ENCODE measurements at places on chromosomes 16 and 17. TPM values are rescaled to one million over a fixed set of nuclear protein-coding genes. Genes with fewer than 3 reads are reported as not detected.

The ATP2A1 gene
- total RNA-seq = not detected

GRCh38 chr16:3183445-3184139 is 4.4 kb upstream of the OR1F1 start:
- DNase-seq = no peak

The KRT17 gene
- 165 TPM for total RNA-seq

The ZNF469 gene
- total RNA-seq = 2.2 TPM

DNA sequence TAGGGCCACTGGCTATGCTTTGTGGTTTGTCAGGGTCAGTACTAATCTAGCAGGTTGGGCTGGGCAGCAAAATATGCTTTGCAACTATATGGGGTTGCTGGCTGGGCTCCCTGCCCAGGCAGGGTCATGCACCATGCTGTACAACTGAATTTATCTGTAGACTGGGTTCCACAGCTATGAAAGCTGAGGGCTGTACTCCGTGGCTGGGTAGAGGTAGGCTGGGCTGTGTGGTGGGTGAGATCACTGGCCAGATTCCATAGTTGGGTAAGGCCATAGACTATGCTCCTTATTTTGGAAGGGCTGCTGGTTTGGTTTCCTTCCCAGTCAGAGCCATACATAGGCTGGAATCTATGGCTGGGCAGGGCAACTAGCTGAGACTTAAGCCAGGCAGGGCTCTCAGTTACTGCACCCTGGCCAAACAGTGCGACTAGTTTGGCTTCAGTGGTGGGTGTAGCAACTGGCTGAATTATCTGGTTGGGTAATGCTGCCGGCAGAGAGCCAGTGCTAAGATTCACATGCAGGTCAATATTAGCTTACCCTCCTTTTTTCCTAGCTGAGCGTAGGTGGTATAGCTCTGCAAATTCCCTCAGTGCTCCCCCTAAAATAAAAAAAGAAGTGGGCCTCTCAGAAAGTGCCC is 769.1 kb upstream of the CDH8 start:
- no peak for DNase-seq

DNA sequence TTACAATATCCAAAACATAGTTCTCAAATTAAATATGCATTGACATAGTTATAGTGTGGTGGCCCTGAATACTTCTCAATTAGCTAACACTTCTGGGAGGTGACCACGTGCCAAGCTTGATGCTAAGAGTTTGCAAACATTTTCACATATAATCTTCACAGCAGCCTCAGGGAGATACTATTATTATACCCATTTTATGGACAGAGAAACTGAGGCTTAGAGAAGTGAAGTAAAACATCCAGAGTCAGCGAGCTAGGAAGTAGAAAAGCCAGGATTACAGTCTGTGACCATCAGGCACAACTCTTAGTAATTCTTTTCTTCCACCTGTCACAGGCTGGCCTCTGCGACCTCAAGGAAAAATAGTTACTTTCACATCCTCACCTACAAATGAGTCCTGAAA is 102.2 kb upstream of the IRX6 start:
- no peak for DNase-seq

DNA sequence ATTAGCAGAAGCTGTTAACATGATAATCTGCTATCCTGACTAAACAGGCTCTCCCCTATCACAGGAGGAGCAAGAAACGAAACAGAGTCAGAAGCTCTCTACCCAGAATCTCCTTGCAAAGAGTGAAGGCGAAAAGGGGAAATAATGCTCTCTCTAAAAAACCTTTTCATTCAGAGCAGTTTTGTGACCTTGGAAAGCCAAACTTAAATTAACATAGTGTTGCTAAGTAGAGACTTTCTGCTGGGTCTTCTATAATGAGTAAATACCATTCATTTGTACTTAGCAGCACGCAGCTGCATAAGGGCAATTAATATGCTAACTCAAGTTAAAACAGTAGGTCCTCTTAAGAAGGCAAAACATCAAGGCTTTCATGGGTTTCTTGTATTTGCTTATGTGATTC is 101.7 kb upstream of the GPR139 start:
- DNase-seq = no peak

The TXNDC11 gene
- total RNA-seq = 59.4 TPM

The TBX6 gene
- 6.4 TPM for total RNA-seq

DNA sequence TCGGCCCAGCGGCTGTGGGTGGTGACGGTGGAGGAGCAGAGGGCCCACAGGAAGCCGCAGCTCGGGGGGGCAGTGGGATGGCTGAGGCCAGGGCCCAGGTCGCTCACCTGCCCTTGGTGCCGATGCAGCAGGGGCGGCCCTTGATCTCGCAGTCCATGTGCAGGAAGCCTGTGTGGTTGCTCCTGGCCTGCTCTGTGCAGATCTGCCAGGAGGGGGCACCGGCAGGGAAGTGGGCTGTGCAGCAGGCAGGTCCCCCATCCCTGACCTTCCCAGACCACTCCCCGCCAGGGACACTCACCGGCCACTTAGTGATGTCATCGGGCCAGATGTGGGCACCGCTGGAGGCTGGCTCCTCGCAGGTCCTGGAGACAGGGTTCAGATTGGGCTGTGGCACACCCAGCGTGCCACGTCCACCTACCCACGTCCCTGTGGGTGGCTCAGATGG is 6.2 kb downstream of the AANAT start:
- no peak for DNase-seq

The AATK gene
- 6.4 TPM for total RNA-seq

Data from vagina (tissue), 2 donors.